AG04449 (cell line): ENCODE measurements at places on chromosomes 2 and 18.

- DNase-seq: no peak
Measured at GRCh38 chr2:186887107-186888090, 38.4 kb upstream of the ZSWIM2 start.

DNA sequence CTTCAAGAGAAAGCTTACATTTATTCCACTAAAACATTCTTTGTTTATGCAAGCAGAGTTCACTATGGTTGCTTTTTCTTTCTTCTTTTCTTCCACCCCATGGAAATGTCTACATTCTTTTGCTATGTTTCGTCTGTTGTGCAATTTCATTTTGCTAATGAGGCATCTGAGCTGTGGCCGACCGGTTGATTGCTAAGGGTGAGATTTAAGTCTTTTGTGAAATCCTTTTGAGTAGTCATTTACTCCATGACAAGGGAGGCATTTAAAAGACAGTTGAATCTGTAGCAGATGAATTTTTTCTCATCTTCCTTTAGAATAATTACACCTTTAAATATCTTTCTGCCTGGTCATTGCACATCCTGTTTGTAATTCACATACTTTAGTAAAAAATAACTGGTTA lies 324.1 kb upstream of the THUMPD2 start:
- peak; percentile 85 for DNase-seq

DNA sequence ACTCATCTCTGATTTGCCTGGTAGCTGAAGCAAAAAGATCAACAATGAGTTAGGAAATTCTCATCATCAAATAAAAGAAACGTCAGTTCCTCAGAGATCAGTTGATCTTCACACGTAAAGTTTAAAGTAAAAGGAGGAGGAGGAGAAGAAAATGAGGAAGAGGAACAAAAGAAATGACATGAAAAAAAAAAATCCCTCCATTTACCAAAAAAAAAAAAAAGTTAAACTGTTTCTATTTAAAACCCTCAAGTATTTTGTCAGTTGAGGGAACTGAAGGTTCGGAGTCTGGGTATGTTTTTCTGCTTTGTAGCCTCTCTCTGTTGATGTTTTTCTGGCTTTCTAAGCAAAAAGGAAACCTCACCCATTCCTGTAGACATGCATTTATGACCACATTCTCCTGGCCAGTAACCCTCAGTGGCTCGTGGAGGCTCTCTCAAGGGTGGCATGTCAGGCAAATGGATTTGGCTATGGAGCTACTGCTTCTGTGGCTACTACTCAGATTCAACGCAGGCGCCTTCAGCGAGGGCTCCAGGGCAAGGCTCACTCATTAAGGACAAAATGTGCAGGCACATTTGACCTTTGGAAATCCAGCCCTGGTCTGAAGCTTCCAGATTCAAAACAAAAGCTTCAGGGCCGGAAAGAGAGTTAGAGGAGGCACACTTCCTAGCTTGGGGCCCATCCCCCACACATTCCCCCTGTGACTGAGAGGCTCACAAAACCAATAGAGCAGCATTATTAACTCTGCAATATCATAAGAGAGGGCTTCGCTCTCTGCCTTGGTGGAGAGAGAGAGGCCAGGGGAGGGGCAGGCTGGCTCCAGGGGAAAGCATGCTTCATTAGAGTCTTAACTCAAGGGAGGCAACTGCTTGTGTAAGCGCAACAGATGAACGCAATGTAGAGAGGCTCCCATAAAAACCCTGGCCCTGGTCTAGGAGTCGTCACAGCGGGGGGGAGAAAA lies 22.3 kb downstream of the KLF7 start:
- DNase-seq: no peak

DNA sequence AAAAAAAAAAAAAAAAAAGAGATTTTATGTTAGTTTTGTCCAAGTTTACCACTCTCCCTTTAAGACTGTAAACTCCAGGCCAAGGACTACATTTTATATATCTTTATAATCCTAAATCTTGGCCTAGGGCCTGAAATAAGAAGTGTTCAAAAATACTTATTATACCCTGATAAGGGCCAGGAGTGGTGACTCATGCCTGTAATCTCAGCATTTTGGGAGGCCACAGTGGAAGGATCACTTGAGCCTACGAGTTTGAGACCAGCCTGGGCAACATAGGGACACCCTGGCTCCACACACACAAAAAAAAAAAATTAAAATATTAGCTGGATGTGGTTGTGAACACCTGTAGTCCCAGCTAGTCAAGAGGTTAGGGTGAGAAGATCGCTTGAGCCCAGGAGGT lies 12.7 kb downstream of the TRIP12 start:
- DNase-seq: no peak

GRCh38 chr2:190515687-190516086 lies 18.8 kb downstream of the NEMP2 start:
- no peak for DNase-seq

- no peak for DNase-seq
Measured at GRCh38 chr2:157302492-157303099, 23.0 kb downstream of the ERMN start.

- no peak for DNase-seq
Measured at GRCh38 chr2:154697418-154698252, 860 bp upstream of the KCNJ3 start.

DNA sequence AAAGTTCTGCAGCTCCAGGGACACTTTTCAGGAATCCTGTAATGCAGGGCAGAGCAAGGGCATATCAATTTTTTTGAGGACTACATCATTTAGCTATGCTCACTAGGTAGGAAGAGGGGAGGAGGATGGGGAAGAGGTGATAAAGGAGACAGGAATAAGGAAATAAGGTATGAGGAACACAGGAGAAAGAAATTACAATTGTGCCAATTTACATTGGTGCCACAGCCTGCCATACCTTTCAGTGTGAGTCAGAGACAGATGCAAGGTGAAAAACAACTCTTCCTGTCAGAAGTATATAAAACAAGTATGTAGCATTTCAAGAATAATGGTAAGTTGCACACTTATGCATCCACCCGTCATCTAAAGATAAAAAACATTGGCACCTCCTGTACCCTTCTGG lies 5.4 kb upstream of the MRPS9 start:
- no peak for DNase-seq

DNA sequence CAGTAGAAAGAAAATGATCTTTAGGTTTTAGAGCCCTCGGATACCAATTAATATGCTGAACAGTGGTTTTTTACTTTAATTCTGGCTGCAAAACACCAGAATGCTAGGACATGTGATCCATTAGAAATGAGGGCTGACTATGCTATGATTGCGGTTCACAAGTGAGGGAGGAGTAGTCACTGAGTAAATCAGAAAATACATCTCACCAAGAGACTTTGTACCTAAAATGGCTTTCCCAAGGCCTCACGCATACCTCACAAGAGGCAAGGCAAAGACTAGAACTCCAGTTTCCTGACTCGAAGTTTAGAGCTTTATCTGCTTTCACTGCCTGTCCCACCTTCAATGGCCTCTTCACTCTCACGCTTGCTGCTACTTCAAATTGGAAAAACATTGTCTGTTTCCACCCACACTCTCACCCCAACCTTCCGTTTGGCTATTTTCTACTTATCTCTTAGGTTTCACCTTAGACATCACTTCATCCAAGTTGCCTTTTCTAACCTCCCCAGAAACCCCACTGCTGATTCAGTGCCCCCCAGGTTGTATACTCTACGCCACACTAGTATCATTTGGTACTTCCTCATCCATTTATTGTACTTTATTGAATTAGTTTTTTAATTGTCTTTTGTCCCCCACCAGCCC lies 5.1 kb upstream of the MBD2 start:
- DNase-seq: no peak

DNA sequence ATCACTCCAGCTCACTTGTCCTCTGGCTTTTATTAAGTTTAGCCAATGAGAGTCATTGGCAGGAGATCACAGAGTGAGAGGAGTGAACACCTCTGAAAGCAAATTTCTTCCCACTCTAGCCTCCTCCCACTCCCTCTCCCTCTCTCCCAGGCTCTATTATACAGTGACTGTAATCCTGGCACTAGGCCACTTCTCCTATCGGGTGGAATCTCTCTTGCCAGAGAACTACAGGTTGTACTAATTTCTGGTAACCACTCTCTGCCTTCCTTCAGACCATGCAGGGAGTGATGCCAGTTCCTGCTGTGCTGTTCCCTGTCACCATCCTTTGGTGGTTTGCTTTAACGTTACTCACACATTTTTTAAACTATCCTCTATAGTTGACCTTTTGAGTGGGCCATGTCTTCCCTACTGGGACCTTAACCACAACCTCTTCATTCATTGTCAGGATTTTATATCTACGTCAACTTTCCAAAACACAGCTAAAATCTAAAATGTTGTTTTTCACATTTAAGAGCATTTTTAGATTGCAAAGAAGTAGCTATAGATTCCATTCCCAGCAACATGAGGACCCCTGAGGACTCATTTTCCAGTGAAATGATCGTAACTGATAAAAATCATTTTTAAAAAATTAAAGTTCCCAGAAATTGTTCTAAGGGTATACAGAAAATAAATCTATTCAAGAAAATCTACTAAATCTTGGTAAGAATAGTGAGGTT lies 217.1 kb downstream of the MREG start:
- no peak for DNase-seq

GRCh38 chr18:54824761-54825160 lies 3.5 kb upstream of the RAB27B start:
- DNase-seq: no peak

DNA sequence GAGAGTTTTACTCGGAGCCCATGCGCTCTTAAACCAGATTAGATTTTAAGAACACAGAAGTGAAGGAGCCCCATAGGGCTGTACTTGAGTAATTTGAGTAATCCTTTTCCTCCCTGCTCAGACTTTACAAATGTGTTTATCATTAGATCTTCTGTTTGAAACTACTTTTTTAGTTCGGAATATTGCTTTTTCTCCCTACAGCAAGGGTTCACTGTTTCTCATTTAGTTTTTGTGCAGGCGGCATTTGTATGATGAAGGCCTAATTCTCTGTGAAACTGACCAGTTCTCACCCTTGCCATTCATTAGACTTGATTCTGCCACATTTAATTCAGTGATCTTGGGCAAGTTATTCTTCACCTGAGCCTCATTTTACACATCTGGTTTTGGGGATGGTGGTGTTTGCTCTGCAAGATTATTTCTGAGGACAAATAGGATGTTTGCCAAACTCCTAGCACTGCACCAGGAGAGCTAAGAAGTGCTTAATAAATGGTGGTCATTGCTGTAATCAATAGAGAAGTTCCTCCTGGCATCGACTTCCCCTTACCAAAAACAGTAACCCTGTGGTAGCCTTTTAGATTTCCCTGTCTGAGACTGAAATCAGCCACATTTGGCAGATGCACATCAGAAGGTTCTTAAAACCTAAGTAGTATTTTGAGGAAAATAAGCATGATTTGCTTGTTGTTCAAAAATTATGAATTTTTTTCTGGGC lies 2.2 kb downstream of the B3GNT2 start:
- DNase-seq: no peak

- DNase-seq: no peak
Measured at GRCh38 chr18:69948256-69948655, 583 bp upstream of the CD226 start.

GRCh38 chr18:58813561-58814225 lies 51.0 kb upstream of the ZNF532 start:
- DNase-seq: no peak

DNA sequence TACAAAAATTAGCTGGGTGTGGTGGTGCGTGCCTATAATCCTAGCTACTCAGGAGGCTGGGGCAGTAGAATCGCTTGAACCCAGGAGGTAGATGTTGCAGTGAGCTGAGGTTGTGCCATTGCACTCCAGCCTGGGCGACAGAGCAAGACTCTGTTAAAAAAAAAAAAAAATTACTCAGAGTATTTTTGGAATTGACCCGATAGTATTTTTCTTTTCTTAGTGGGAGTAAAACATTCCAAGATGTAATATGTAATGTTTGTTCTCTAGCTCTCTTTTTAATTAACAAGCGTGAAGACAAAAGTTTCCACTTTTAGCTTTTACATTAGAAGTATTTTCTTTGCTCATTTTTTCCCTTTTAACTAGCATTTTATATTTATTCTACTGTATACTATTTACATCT lies 12.0 kb upstream of the TMEM18 start:
- no peak for DNase-seq

DNA sequence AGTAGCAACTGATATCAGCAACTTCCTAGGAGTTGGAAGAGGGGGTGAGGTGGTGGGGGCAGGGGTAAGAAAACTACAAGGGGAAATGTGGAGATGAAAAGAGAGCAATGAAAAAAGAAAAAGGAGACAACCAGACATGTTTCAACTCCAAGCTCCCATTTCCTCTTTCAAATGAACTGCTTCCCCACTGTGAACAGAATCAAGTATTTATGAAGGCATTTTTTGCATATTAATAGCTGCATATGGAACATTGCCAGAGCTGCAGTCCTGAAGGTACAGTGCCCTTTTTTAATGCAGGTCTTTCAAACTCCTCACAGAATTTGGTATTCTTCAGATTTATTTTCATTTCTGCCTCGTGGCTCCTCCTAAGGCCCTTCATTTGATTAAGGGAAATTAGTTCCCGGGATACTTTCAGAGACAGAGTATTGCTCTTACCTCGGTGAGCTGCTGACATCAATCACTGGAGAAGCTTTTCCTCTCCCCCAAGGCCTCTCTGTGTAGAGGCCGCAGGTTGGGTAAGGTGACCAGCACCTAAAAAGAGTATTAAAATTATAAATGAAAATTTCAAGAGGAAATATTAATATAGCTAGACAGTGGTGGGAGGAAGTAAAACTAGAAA lies 68.4 kb downstream of the KIAA2012 start:
- no peak for DNase-seq

DNA sequence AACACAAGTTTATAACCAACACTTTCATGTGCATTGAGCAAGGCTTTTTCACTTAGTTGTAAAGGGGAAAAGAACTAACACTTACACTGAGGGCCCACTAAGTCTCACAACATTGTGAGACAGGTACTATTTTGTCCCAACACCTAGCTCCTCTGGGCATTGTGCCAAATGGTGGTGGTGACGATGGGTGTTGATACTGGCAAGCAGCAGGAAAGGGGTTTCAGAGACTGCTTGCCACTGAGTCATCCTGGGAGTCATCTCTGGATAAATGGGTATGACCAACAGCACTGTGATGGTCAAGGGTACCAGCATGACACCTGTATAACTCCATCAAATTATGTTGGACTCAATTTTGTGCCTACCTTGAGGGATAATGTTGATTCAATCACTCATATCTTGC lies 138.8 kb upstream of the ITGA6 start:
- no peak for DNase-seq

DNA sequence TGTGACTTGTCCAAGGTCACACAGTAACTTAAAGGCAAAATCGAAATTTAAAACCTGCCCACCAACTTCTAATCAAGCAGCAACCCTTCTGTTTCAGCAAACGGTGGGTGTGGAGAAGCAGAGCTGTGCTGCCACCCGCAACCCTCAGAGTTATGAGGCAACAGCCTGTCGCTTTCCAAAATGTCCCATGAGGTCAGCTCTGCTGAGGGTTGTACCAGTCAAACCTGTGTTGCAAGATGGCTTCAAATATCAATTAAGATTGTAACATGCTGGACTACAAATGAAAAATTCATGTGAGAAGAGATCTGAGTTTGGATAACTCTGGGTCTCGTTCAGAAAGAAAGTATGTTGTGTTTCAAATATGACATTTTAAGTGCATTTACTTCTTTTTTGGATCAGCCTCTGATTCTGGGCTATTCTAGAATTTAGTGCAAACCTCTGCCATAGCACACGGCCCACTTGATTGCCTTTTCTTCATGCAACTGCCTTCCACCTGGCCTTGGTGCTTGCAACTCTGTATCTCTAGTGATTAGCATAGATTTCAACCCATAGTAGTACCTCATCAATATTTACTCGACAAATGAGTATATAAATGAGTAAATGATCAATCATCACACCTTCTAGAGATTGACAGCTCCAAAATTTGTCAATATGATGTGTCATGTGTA lies 69.3 kb downstream of the TIMM21 start:
- DNase-seq: no peak

- DNase-seq: no peak
Measured at GRCh38 chr2:239013678-239013976, 165.7 kb downstream of the TWIST2 start.
